Cerebellum (tissue), 4 donors: ENCODE measurements at places on chromosomes 5 and 9.

DNA sequence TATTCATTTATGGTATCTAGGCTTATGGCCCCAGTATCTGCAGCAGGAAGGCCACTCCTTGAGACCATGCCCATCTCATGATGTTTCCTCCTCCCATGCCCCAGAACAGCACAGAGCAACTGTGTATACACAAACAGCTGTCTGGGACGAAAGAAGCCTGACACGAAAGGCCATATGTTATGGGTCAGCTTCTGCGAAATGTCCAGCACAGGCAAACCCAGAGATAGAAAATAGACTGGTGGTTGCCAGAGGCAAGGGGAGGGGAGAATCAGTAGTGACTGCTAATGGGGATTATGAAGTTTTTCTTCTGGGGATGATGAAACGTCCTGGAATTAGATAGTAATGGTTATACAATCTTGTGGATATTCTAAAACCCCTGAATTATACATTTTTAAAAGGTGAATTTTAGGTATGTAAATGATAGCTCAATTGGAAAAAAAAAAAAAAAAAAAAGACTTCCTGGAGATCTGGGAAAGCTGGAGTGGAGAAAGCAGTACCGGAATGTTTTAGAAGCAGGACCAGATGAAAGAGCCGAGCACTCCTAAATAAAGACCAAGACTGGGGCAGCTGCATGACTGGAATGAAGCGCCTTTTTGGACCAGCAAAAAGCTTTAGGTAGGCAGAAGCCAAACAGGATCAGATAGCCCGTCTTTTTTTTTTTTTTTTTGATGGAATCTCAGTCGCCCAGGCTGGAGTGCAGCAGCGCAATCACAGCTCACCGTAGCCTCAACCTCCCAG, 29.2 kb downstream of the PCDHGC5 start:
- DNase-seq = no peak

- DNase-seq = no peak
These were observed 9.7 kb upstream of the CTNNA1 start for GRCh38 chr5:138743484-138743883.

DNA sequence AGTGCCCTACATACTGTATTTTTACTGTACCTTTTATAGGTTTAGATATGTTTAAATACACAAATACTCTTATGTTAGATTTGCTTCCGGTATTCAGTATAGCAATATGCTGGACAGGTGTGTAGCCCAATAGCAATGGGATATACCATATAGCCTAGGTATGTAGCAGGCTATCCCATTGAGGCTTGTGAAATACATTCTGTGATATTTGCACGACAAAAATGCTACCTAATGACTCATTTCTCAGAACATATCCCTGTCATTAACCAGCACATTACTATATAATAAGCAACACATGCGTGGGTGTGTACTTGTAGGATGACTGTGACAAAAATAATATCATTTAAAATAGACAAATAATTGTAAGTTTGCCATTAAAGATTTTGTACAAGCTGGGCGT, 208.8 kb downstream of the MRPS30 start:
- no peak for DNase-seq

DNA sequence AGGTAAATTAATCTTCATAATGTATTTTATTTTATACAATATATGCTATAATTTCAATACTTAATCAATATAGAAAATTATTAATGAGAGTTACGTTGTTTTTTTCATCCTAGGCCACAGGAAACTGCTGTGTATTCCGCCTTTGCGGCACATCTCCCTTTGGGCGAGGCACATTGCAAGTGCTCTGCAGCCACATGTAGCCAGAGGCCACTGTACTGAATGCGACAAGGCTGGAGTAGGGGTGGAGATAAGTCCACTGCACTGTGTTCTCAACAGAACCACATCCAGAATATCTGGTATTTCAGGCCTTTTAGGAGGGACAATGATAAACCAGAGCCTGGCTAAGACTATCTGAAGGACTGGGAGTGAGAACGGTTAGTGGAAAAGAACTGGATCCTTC, 134.7 kb downstream of the CRB2 start:
- no peak for DNase-seq

GRCh38 chr5:111752426-111752965, 4.5 kb downstream of the NREP start:
- no peak for DNase-seq

GRCh38 chr9:29965834-29966233, 2392.6 kb upstream of the C9orf72 start:
- no peak for DNase-seq

DNA sequence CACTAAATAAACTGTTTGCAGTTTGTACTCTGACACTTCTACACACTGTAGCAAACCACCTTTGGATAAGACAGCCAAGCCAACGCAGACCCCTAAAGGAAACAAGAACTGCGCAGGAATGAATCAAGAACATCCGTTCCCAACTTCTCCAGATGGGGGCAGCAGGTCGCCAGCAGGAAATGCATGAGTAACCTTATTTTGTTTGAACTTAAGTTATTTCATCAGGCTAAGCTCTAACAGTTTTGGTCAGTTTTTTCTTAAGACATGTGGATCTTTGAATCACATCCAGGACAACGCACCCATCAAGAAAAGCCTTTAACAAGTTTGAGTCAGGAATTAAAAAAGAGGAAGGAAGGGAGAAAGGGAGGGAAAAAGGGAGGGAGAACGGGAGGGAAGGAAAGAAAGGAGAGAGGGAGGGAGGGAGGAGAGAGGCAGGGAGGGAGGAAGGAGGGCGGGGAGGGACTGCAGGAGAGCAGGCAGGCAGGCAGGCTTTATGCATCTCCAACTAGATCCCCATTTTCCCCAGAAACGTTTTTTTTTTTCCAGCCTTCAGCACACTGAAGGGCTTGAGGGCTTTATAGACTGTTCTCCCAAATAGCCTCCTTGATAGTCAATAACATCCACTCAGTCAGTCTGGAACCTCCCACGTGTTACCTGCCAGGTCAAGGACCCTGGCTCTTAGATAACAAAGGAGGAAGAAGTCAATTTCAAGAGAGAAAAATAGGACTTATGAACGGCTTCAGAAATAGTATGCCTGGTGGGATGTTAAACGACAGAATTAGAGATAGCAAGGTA, 22.2 kb downstream of the BHMT start:
- peak; percentile 30 for DNase-seq

DNA sequence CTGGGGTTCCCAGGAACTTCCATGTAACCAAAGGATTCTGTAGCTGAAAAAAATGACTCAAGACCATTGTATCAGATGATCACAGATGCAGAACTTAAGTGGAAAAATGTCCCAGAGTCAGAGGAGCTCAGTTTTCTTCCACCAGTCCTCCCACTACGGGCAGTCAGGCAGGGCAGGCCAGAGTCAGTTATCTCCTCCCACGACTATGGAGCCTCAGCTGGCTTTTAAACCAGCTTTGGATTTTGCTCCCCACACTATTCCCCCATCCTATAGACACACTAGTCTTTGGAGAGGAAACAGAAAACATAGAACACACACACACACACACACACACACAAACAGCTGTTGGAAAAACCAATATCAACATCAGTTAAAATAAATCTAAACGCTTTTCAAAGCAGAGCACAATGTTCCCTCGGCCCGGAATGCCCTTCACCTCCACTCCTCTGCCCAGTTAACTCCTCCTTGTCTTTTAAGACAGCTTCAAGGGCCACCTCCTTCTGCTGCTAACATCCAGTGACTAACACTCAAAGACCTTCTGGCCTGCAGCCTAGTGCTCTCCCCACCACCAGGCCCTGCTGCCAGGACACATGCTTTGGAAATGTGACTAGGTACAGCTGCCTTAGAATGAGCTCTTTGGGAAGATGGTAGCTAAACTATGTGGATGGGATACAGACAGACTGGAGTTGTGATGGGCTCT, 56.8 kb downstream of the NIPAL4 start:
- no peak for DNase-seq

DNA sequence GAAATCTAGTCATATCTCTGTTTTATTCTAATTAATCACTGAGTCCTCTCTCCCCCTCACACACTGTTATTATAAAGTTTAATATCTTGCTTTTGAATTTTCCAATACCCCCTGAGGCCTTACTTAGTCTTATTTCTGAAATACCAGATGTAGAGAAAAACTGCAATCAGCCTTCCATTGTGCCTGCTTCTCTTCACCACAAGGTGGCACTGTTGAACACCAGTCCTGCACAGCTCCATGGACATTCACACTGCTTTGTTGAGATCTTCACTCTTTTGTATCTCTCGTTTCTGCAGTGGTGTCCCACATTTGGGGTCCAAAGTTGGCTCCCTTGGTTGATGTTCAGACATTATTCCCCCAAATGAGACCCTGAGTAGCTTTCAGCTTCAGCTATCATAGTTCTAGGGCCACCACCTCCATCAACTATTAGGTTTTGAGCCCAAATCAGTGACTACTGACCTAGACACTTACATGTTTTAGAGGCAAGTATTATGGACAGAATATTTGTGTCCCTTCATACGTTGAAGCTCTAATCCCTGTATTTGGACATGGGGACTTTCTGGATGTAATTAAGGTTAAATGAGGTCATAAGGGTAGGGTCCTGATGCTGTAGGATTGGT, 24.3 kb downstream of the BOD1 start:
- DNase-seq = no peak

GRCh38 chr5:120735076-120735475, 271.0 kb downstream of the PRR16 start:
- DNase-seq = no peak

DNA sequence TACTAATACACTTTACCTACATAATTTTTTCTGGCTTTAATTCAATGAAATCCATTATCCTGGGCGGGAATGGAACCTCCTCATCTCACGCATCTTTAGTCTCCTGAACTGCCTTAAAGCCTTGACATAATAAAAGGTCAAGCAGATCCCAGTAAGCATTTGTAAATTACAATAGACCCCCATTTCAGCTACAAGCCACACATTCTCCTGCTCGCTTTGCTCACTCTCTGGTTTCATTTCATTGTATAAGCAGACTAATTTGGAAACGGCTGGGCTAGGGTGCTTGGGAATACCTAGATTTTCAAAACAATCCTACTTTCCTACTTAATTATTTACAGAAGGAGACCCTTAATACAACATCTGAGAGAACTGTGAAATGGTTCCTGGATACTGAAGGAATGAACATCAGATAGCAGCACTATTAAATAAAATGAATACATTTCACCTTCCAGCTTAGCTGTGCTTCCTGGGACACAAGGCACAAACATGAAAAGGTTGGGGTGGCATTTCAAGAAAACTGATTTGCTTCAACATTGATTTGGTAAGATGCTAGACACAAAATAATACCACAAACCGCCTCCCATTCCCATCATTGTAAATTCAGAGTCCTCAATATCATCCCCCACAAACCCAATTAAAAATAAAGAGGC, 1.5 kb downstream of the JAKMIP2 start:
- DNase-seq = no peak

DNA sequence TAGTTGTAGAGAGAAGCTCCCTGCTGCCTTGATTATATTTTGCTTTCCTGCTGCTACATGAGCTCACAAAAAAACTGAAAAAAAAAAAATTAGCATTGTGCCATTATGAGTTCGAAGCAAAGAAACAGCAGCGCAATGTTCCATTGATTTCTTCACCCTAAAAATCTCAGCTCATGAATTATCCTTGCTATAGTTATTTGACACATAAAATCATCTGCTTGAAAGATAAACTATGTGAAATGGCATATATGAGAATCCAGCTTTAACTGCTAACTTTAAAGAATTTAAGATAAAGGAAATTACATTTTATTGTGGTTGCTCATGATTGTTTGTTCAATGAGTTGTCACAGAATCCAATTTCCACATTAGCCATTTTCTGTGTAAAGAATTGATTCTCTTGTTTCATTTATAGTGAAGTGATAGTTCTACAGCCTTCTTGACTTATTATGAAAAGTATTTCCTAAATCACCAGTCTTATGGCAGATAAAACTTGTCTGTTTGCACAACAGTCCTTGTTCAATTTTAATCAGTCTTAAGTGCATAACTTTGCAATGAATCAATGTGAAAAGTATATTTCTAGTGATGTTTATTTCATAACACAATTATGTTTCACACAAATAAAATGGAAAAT, 1275.0 kb upstream of the CDH9 start:
- no peak for DNase-seq

- no peak for DNase-seq
These were observed 84.2 kb downstream of the YIPF5 start for GRCh38 chr5:144086295-144086694.

GRCh38 chr5:179766021-179766725, 27.6 kb upstream of the LTC4S start:
- no peak for DNase-seq
